ENCODE measurements at places on chromosomes 7 and 10. TPM values are rescaled to one million over a fixed set of nuclear protein-coding genes. Genes with fewer than 3 reads are reported as not detected.

The ZNF33B gene
- total RNA-seq = 6.0 TPM

The OPN1SW gene
- total RNA-seq = not detected

The PTPRN2 gene
- 0.91 TPM for total RNA-seq

The MNX1 gene
- 6.1 TPM for total RNA-seq

The ENTPD1 gene
- total RNA-seq = 0.05 TPM

The C7orf33 gene
- total RNA-seq = not detected

The TLL2 gene
- 0.10 TPM for total RNA-seq

The GNA12 gene
- total RNA-seq = 37.4 TPM

The EIF3A gene
- 156 TPM for total RNA-seq

The C7orf57 gene
- total RNA-seq = 0.25 TPM

The ALKBH4 gene
- total RNA-seq = 11.1 TPM

The HABP2 gene
- total RNA-seq = 0.13 TPM

The RBM20 gene
- 1.1 TPM for total RNA-seq

The C7orf25 gene
- total RNA-seq = 1.00 TPM

The RASA4B gene
- 1.8 TPM for total RNA-seq

The PRKG1 gene
- not detected for total RNA-seq

The UCN3 gene
- not detected for total RNA-seq

The CYP2W1 gene
- total RNA-seq = 0.03 TPM

The MTG1 gene
- 50.6 TPM for total RNA-seq

The HOXA4 gene
- 2.8 TPM for total RNA-seq

The TAS2R41 gene
- not detected for total RNA-seq

The ZNF488 gene
- 15.0 TPM for total RNA-seq

The LRRTM3 gene
- not detected for total RNA-seq

The ZNF511 gene
- total RNA-seq = 77.8 TPM

The MYL10 gene
- total RNA-seq = not detected

The AKR1C4 gene
- 0.18 TPM for total RNA-seq

The UNCX gene
- total RNA-seq = 0.07 TPM

The CFAP43 gene
- 0.21 TPM for total RNA-seq

The SSC4D gene
- total RNA-seq = 1.1 TPM

The CTAGE4 gene
- not detected for total RNA-seq

The SKIDA1 gene
- total RNA-seq = 1.3 TPM

The OR6B1 gene
- total RNA-seq = not detected

The MRC1 gene
- 0.02 TPM for total RNA-seq

The CALML3 gene
- total RNA-seq = not detected

The CDHR3 gene
- total RNA-seq = 5.2 TPM

The HOXA3 gene
- 7.6 TPM for total RNA-seq

The SH2D4B gene
- not detected for total RNA-seq

The PTN gene
- total RNA-seq = not detected

The CHCHD2 gene
- 671 TPM for total RNA-seq

The RPP30 gene
- total RNA-seq = 56.2 TPM

The WDR86 gene
- total RNA-seq = 0.20 TPM

The ANKRD30A gene
- 0.64 TPM for total RNA-seq

The HKDC1 gene
- total RNA-seq = 19.1 TPM

The CNPY1 gene
- total RNA-seq = not detected

The ABCA13 gene
- 0.01 TPM for total RNA-seq

The IFIT1B gene
- not detected for total RNA-seq

The THAP5 gene
- total RNA-seq = 17.3 TPM

The COPG2 gene
- 13.2 TPM for total RNA-seq

The SLIT1 gene
- 0.03 TPM for total RNA-seq

The CREB5 gene
- total RNA-seq = 4.8 TPM

Data from A549 treated with DMSO at 1 μM for 4 hours (cell line).